ENCODE measurements at places on chromosomes 5 and 9.

- no peak for DNase-seq
Measured at GRCh38 chr5:136001466-136001981, 27.3 kb upstream of the TGFBI start.

DNA sequence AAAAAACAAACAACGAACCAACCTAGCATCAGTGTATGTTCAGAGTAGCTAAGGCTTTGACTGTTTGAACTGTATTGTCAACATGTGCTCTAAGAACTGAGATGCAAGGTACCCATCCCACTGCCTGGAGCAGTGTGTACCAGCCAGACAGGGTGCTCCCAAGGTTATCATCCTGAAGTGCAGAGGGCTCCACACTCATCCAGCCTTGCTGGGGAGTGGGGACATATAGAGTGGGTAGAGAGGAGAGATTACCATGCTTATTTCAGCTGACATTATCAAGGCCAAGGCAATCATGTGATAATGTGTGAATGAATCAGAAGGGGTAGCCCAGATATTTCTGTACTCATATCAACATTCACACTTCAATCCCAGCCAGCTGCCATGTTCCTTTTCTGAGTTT, 68.7 kb upstream of the ZNF622 start:
- DNase-seq, result no peak

DNA sequence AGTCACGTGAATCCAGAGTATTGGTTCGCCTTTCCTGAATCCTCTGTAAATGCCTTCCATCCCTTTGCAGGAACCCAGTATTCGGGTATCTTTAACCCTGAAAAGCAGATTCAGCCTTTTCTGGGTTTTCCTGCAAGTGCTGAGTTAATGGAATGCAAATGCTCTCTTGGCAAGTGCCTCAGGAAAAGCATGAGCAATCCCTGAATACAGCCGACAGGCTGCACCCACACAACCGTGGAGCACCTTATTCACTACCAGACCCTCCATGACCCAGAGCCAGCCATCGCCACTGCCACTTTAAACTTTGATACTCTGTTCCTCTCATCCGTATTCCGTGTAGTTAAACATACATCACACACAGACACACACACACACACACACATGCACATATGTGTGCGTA, 54.4 kb downstream of the ZNF622 start:
- DNase-seq, result no peak

DNA sequence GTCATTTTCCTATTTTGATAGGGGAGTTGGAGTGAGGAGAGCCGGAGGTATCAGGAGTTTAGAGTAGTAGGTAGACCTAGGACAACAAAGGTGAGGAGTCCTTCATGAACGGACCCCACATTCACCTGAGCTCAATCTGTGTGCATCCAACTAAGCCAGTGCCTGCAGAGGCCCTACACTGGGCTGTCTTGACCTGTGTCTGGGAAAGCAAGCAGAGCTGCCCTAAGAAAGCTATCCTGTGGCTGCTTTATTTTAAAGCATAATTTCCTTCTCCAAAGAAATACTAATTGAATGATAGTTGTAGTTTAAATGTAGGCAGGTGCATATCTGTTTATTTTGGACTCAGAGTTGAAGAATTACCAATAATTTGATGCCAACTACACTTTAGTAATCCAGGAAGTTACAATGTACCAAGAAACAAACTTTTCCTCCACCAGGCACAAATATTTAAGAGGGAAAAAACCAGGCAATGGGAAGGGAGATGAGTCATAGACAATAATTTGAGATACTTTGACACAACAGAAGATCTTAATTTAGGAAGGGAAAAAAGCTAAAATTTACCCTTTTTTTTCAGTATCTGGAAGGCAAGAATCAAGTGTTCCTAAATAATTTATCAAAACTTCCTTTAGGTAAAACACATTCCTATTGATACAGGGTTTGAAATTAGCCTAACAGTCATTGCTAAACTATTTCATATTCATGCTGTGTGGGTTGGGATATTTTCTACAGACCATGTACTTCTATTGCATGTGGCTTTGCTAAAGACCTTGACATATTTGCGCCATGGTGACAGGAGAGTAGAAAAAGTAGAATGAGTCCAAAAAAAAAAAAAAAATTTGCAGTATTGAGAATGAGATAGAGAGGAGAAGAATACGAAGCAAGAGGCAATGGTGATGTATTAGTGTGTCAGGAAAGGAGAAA, 376.6 kb upstream of the TUSC1 start:
- no peak for DNase-seq

GRCh38 chr9:82677086-82677485, 385.9 kb downstream of the RASEF start:
- DNase-seq, result no peak

All from WERI-Rb-1 (cell line).